Foreskin melanocyte (primary cell): ENCODE measurements at places on chromosomes 4 and X.

DNA sequence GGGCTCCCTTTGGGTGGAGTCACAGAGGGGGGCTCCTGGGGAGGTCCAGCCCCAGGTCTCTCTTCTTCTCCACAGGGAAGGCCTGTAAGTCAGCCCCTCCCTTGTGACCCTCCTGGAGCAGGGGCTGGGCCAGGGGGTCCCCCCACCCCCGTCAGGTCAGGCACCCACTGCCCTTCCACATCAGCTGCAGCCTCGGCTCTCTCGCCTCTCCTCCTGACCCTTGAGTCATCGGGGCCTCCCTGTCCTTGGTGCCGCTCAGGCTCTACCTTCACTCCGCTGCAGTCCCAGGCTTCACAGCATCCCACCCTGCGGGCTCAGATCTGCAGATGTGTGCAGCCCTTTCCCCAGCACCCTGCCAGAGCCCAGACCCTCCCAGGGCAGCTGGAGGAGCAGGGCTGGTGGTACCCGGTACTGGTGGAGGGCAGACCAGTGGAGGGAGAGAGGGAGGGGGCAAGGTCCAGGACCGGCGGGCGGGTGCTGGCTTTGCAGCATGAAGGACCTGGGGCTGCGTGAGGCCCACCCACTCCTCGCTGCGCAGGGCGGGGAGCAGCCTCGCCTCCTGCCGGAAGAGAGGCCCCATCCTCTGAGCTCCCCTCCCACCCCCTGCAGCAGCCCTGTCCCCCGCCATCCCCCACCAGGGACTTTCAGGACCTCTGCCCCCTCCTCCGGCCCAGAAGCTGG is 117.1 kb downstream of the FAM53A start:
- no peak for DNase-seq

GRCh38 chr4:108830509-108831244 is 67.8 kb upstream of the ETNPPL start:
- DNase-seq: peak; percentile 73

DNA sequence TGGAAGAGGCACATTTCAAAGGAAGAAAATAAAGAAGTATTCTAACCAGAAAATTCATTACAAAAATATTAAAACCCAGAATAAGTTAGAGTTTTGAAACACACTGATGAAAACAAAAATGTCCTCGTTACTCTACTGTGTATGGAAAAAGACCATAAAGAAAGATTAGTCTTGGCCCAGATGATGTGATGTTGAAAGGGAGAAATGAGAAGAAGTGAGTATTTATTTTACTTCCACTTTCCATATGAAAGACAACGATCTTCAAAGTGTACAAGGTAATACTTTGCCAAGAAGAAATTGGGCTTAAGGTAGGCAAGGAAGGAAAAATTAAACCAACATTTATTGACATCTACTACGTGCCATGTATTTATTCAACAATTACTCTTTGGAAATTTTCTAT is 48.6 kb upstream of the EMCN start:
- DNase-seq: no peak

DNA sequence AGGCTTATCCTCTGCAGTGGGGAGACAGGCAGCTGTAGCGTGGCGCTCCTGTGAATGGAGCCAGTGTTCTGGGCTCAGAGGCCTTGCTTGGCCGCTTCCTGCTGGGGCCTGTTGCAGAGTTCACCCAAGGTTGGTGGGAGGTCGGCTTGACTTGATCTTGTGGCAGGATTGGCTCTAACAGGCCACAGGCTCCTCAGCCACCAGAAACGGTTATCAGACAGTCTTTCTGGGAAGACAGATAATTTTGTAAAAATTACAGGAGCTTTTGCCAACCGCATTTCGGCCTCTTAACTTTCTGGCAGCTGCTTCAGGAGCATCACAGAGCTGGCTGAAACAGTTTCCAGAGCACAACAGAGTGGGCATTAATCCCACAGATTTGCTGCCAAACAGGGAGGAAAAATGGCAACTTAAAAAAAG is 66.4 kb downstream of the DIPK2B start:
- DNase-seq: peak; percentile 68

DNA sequence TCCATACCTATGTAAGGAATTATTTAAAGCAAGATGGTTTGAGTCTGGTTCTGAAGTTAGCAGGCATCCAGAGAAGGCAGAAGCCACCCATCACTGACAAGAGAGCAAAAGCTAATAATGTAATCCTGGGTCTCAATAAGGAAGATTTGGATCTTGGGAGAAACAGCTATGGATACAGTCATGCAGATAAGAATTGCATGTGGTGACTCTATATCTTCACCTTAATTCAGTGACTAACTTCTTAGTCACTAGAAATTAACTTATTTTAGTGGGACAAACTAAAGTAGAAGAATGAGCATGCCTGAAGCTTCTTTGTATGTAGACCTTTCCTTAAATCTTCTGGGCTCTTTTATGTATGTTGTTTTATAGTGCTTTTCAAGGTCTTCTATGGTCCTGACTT is 66.6 kb downstream of the ATP10D start:
- DNase-seq: no peak

DNA sequence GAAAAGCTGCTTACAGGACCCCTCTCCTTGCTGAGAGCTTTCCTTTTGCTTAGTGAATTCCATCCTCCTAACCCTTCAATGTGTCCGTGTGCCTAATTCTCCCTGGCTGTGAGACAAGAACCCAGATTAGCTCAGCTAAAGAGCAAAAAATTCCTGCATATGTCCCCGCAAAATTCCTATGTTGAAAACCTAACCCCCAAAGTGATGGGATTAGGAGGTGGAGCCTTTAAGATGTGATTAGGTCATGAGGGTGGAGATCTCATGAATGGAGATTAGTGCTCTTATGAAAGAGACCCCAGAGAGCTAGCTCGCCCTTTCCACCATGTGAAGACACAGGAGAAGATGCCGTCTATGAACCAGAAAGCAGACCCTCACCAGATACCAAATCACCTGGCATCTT is 503.0 kb upstream of the DIAPH2 start:
- DNase-seq: no peak

DNA sequence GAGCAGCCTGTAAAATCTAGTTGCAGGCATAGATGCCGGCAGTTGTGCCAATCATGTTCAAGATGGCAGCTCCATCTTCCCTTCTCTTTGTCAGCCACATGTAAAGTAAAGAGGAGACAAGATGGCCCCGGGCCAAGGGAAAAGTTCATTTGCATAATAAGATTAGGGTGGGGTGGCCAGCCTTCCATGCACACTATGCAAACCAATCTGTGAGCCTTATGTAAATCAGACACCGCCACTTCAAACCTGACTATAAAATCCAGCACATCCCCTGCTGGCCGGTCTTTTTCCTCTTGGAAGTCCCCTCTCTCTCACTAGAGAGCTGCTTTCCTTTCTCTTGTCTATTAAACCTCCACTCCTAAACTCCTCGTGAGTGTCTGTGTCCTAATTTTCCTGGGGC is 78.9 kb upstream of the CBR4 start:
- no peak for DNase-seq

GRCh38 chrX:30702736-30703135 is 49.5 kb downstream of the GK start:
- peak; percentile 71 for DNase-seq

DNA sequence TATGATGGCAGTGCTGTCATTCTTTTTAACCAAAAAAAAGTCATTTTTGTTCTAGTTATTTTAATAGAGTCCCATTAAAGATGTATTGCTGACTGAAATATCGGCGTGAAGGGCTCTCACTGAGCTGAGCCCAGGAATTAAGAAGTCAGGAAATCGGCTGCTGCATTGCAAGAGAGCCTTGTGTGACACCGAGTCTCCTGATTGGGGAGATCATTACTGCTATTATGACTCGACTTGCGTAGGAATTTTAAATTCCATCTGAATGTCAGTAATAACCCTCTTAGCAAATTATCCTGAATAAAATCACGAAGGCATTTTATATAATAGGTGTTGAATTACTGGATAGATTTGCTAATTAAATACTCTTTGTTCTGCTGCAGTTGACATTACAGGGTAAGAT is 111.5 kb downstream of the POLA1 start:
- no peak for DNase-seq

DNA sequence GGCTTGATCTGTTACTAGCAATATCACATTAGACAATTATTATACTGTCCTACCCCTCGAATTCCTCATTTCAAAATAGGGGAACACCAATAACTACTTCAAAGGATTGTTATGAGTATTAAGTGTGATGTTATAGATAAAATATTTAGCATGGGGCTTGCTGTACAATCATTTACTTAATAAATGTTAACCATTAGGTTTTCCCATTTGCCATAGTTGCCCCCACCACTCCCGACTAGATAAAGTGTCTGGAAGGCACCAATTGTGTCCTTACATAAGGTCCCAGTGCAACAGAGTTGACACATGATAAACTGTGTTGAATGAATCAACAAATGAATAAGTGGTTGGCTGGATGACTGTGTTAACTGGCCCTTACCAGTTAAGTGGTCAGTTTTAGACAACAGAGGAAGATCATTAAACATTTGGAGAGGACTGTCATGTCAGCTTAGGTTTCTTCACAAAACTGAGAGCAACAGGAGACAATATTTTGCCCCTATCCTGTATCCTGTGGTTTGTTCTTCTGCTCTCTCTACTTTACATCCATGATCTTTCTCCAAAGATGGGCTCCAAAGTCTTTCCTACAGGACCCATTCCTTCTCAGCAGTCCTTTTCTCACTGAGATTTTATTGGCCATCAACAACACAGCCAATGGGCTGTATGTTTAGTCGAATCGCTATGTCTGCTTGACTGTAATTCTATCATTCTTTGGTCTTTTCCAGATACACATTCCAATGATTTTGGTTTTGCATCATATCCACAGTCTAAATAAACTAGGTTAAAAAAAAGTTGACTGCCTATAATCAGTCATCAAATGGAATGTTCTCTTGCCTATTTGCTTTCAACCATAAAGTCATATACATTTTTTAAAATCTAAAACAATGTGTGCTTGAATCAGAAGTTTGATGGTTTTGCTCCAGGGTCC is 74.4 kb downstream of the RNF150 start:
- DNase-seq: no peak

- DNase-seq: no peak
These were observed 2233.4 kb downstream of the ARAP2 start for GRCh38 chr4:34010751-34011519.

GRCh38 chr4:61182915-61183314 is 17.2 kb upstream of the ADGRL3 start:
- DNase-seq: no peak

DNA sequence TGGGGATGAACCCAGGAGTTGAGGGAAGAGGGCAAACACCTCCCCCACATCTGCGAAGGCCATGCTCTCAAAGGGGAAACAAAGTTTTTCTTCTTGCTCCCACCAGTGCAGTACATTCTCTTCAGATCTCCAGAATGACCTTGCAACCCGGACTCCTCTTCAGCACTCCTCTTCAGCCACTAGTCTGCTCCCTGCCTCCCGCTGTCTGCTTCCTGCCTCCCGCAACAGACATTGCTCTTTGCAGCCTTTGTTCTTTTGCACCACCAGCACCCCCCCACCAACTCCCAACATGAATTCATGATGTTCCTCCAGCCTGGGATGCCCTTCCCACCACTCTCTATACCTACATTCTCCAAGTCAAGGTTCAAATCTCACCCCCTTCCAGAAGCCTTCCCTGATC is 32.1 kb downstream of the UTP14A start:
- DNase-seq: no peak

- no peak for DNase-seq
These were observed 476.3 kb downstream of the DTHD1 start for GRCh38 chr4:36757580-36758311.

GRCh38 chr4:35201403-35201802 is 1042.9 kb downstream of the ARAP2 start:
- DNase-seq: no peak

DNA sequence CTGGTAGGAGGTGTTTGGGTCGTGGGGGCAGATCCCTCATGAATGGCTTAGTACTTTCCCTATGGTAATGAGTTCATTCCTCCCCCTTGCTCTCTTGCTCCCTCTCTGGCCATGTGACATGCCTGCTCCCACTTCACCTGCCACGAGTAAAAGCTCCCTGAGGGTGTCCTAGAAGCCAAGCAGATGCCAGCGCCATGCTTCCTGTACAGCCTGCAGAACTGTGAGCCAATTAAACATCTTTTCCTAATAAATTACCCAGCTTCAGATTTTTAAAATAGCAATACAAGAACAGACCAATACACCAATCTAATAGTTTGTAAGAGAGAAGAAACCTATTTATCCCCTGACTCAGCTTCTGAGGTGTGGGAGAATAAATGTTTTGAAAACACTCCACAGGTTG is 60.5 kb downstream of the FGFBP1 start:
- DNase-seq: no peak

DNA sequence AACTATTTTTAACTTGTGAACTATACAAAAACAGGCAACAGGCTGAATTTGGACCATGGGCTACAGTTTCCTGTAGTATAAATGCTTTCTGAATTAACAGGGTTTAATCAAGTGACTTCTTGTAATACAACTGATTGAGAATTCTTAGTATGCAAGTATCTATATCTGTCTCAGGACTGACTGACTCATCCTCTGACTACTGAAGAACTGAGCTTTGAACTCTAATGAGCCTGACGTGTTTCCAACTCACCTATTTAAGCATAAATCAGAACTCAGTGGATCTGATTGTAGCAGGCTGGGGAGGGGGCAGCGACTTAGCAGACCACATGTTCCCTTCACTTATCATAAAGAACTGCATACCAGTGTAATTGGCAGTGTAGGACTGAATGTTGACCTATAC is 7.8 kb downstream of the SPATA4 start:
- no peak for DNase-seq

- no peak for DNase-seq
These were observed 71.0 kb downstream of the DDX60L start for GRCh38 chr4:168409089-168409801.

DNA sequence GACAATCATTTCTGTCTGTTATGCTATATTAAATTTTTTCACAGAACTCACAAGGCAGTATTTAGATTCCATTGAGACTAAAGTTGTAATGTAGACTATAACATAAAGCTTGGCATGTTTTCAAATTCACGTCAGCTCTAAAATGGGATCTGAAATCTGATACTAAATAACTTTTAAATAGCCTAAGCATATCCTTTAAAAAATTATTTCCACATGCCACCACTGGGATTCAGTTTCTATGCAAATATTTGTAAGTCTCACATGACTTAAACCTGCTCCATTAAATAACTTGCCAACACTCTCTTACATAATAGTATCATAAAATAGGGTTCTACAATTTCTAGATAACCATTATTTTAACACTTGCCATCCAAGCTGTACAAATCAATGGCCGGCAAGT is 32.4 kb downstream of the KLHL8 start:
- DNase-seq: no peak

DNA sequence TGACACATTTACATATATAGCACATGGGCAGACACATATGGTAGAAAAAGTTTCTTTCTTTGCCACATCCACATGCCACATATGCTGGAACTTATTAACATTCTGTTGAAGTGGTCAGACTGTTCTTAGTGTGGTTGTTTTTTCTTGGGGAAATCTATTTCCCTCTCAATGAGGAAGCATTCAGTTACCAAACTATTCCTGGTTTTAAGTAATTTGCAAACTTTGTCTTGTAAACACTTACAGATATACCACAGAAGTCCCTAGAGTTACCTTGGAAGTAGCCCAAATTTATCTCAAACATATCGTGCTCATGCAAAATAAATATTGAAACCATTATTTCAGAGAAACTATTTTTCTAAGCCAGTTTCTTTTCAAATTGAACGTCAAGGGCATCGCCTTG is 625.5 kb upstream of the INTU start:
- no peak for DNase-seq
